ENCODE measurements at places on chromosomes 2 and 18.

DNA sequence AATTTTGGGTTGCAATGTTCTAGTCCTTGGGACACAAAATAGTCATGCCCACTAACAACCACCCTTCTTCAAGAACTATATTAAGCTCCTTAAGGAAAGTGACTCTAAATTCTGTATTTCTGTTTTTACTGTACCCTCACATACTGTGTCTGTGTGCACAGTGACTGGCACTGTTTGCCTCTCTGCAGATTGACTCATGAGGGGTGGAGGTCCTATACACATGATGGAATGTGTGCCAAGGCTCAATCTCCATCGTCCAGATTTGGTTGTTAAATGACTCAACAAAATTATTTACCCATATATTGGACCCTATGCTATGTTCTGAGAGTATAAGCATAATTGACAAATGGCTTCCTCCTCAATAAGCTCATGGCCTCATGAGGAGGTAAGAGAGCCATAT, 126.6 kb upstream of the CWC22 start:
- DNase-seq, result no peak

- peak; percentile 7 for DNase-seq
These were observed 56.6 kb downstream of the UBE2E3 start for GRCh38 chr2:181036848-181037603.

DNA sequence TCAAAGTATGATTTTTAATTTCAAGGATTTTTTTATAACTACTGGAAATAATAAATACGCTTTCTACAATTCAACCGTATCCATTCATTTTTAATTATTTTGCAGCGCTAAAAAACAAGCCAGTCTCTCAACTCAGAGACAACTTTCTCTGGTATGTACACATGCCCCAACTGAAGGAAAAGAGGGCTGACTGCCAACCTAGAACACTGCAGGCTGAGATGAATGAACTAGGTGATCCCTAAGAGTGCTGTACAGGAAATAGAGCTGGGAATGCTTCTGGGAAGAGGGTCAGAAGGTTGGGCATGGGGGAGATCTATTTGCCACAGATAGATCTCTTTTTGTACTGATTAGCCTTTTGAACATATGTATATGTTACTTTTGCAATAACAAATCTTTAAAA, 460.1 kb downstream of the NR4A2 start:
- DNase-seq, result no peak

DNA sequence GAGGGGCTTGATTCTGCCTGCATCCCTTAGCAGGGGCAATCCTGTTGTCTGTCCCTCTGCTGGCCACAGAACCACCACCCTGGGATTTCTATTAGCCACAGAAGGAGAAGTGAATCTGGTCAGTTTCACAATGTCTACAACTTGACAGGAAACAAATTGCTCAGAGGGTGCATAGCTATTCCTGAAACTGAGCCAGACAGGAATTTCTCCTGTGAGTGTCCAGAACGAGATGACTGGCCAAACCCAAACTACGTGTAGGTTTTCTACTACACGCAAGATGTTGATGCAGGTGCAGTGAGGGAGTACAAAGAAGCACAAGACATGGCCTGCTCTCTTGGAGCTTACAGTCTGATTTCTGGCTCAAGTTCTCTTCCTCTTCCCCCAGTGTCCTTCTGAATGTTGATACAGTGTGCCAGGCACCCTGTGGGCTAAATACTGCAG, 201.9 kb downstream of the CLIP4 start:
- DNase-seq, result peak; percentile 7

DNA sequence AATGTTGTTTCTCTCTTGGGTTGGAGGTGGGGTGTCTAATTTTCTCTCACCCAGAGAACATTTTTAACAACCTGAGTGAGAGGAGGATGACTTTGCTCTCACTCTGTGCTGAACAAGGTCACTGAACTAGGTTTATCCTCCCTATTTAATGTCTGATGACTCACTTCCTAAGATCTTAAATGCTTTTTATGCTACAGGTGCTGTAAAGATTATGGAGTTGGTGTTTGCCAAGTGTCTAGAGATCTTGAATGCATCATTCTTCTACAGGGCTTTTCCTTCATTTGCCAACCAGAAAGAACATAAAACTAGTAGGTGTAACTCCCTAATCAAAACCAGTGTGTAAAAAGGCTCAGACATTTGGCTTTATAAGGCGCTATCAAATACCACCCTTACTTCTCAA, 350.5 kb upstream of the ETAA1 start:
- no peak for DNase-seq

DNA sequence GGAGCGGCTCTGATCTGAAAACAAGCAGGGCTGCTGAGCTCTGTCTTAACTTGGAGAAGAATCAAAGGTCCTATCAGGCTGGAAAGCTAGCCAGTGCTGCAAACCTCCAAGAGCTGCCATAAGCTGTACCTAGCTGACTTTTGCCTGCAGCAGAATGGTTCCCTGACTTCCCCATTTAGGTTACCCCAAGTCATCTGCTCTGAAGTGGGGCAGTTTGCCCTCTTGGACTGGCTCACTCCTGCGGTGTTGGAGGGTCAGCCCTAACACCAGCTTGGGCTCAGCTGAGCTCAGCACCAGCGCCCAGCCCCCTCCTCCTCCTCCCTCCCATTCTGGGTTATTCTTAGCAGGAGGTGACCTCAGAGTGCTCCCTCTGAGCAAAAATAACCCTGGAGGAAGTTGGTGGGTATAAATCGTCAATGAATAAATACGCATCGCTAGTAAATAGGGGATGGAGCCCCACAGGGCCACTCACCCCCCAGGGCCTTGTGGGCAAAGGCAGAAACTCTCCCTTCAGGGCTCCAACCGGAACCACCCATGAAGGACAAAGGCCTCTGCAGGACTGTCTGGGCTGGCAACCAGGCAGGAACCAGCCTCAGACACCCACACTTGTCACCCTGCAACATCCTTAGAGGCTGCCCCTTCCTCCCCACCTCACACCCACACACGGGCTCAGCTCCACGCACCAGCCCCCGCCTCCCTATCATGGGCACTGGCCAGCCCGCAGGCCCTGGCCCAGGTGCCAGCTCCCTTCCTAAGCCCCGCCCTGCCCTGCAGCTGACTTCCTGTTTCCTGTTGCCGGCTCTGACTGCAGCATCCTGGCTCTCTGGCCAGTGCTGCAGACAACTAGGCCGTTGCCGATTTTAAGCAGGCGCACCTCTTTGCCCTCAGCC, 46.9 kb downstream of the DNMT3A start:
- DNase-seq, result peak; percentile 72

- DNase-seq, result no peak
These were observed 83.7 kb upstream of the SLC1A4 start for GRCh38 chr2:64905338-64906024.

GRCh38 chr2:13522917-13523821, 806.4 kb downstream of the TRIB2 start:
- no peak for DNase-seq

DNA sequence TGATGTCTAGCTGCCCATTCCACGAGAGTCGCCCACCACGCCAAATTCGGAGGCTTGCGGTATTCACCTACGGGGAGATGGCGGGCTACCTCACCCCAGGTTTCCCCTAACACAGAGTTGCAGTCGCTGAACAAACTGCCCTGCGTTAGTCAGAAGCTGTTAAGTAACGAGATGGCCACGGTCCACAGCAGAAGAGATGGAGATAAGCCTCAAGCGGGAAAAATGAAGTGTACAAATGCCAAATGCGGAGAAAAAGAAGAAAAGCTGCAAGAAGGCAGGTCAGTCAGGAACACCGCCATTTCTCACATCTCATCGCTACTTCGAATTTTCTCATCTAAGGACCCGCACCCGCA, 425 bp downstream of the ASB3 start:
- DNase-seq, result peak; percentile 6

GRCh38 chr2:235945608-235946140, 222.5 kb downstream of the GBX2 start:
- no peak for DNase-seq

DNA sequence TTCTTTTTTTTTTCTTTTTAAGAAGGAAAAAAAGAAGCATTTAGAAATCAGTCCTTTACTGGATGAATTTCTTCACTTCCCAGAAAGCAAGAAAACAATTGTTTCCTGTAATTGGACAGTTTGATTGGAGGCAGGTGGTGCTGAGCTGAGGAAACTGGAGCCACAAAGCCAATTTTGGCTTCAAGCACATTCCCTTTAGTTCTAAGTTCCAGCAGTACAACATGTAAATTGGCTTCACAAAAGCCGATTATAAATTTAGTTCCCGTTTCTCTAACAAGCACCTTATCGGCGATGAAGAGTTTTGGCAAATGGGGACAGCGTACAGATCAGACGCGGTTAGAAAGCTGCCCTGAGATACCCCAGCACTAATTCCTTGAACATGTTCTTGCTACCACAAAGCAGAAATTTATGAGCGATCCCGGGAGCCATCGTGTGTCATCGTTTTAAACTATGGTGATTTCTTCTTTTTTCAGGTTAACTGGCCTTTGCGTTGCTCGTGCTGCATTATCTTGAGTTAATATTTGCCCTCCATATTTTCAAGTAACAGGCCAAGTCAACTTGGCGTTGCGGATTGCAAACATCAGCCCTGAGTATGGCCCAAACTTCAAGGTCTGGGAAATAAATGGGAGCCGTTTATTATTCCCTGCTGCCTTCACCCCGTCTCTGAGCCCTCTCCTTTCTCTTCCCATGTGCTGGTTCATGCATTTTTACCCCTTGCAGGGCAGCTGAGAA, 190.4 kb upstream of the ID2 start:
- DNase-seq, result no peak

- no peak for DNase-seq
These were observed 55.1 kb downstream of the AOX1 start for GRCh38 chr2:200640901-200641300.

GRCh38 chr2:46392561-46393346, 86.6 kb upstream of the TMEM247 start:
- DNase-seq, result no peak

GRCh38 chr2:68537809-68538208, 70.4 kb downstream of the APLF start:
- no peak for DNase-seq

GRCh38 chr18:7904529-7904928, 337.4 kb downstream of the PTPRM start:
- DNase-seq, result no peak

DNA sequence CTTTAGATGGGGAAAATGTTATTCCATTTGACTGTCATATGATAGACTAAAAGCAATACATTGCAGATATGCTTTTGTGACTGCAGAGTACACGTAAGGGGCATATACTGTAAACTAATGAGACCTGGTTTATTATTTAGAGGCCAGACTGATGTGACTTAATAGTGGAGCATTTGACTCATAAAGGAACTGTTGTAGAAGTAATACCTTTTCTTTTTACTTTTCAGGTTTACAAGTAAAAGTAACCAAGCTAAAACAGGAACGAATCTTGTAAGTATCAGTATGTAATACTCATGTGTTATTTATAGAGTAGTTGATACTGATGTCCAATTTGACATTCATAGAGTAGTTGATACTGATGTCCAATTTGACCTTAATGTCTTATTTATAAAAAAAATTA, 13.1 kb downstream of the RBBP8 start:
- DNase-seq, result no peak

DNA sequence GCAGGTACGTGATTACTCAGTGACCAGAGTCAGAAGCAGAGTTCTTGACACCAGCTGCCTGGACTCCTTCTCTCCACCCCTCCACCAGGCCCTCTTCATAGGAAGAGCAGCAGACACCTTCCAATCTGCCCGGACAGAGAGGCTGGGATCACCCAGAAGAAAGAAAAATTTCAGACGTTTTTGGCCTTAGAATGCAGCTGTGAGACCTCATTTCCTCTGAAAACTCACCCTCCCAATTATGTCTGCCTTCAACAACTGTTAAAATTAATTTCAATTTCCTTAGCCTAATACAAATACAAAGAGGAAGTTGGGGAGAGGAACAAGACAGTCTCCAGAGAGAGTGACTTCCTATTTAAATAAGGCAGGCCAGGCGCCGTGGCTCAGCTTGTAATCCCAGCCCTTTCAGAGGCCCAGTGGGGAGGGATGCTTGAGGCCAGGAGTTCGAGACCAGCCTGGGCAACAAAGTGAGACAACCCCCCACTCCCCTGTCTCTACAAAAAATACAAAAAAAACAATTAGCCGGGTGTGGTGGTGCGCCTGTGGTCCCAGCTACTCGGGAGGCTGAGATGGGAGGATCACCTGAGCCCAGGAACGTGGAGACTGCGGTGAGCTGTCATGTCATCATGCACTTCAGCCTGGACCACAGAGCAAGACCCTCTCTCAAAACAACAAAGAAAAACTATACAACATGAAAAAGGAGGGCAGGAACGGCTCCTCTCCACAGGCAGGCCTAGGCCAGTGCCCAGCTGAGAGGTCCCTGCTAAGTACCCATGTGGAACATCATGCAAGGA, 1.6 kb downstream of the SLC66A2 start:
- no peak for DNase-seq

DNA sequence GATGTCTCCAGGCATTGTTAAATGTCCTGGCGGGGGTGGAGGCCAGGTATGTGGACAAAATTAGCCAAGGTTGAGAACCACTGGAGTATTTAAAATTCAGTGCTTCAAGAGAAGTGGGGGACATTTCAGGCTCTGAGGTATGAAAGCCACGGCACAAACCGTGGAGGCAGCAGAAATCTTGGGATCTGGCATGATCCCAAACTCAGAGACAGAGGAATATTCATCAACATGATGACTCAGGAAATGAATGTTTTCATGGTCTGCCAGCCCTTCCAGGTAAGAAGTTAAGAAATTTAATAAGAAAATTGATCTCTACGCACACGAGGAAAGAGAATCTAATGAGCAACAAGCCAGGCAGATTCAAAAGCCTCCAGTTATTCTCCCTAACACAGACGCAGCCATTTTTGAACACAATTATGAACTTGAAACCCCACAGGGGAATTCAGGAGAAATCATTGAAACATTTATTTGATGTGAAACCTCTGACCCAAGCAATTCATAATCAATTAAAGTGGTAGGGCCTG, 11.3 kb upstream of the GRP start:
- DNase-seq, result no peak

GRCh38 chr2:144513388-144514101, 6.4 kb downstream of the ZEB2 start:
- DNase-seq, result peak; percentile 45

GRCh38 chr2:240628507-240628807, 3.2 kb downstream of the GPR35 start:
- no peak for DNase-seq

- no peak for DNase-seq
These were observed 247.9 kb upstream of the SYT4 start for GRCh38 chr18:43525169-43525568.

All from CD4-positive, alpha-beta T cell treated with Interleukin-2 at 100 ng/mL for 4 hours (primary cell).